ENCODE measurements at places on chromosomes 13 and 19. TPM values are rescaled to one million over a fixed set of nuclear protein-coding genes. Genes with fewer than 3 reads are reported as not detected.

DNA sequence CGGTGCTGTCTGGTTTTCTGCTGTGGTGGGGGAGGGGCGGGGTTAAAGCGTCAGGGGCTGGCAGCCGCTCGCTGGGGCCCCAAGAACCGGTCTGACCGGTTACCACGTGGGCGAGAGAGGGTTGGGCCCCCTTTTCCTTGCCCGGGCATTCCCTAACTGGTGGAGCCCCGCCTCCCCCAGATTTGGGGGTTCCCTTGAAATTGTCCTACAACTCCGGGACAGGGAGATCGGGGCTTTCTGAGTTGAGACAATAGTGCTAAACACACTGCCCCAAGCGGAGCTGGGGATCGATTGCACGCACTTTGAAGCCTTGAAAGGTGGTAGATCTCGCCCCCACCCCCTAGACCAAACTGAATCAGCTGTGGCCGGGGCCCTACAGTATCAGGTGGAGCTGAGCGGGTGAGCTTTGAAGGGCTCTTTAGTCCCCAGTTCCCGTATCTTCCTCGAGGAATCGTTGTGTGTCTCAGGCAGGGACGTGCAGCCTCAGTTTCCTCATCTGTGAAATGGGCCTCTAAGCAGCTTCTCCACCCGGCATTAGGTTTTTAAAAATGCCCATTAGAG, 4.8 kb downstream of the IER2 start:
- DNase-seq, result peak; percentile 92

DNA sequence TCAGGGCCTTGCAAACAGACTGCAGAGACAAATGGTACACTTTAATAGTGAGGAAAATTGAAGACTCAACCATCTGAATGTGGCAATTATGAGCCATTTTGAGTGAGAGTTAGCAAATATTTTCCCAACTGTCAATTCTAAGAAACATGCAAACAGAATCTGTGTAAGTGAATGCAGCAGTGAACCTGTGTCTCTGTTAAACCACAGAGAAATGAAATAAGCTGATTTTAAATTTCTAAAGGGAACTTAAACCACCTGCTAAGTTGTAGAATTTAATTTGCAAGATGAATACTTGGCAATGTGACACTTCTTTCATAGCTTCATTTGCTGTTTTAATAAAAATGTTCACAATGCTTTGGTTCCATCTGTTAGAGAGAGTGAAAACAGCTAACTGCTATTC, 42.0 kb upstream of the TDRD3 start:
- DNase-seq, result no peak

- no peak for DNase-seq
These were observed 1.0 kb downstream of the RTBDN start for GRCh38 chr19:12833418-12833737.

NAA16 gene
- 49.4 TPM for total RNA-seq

SYDE1 gene
- not detected for total RNA-seq

GPR12 gene
- not detected for total RNA-seq

EID2B gene
- total RNA-seq, result 6.7 TPM

- DNase-seq, result peak; percentile 78
These were observed 9.7 kb upstream of the SPACA4 start for GRCh38 chr19:48596679-48597465.

- DNase-seq, result no peak
These were observed 2126.8 kb downstream of the PCDH9 start for GRCh38 chr13:65103351-65103750.

SLC25A23 gene
- total RNA-seq, result 8.7 TPM

- no peak for DNase-seq
These were observed 9.2 kb downstream of the NOSIP start for GRCh38 chr19:49570997-49571676.

DNA sequence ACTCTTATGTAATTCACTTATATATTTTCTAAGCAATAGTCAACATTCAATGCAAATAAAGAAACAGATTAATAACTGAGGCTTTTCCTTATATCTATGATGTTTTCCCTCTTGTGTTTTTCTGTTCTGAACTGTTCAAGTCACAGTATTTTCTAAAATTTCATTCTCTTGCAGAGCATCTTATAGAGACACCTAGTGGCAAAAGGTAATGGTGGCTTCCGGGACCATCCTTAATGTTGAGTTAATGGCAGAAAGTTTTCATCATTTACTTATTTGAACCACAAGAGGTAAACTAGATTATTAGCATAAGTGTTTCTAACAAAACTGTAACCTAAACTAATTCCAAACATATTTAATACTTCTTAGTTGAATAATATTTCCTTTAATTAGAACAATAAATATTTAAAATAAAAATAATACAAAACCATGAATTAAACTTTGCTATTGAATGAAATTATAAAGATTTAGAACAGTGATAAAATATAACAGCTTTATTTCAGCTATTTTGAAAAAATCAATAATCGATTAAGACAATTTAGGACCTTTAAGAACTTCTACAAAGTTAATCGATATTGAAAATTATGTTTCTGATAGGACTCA, 1.7 kb upstream of the SLITRK5 start:
- no peak for DNase-seq

- DNase-seq, result no peak
These were observed 18.5 kb upstream of the ABCC4 start for GRCh38 chr13:95319551-95320274.

ASF1B gene
- 4.5 TPM for total RNA-seq

DNA sequence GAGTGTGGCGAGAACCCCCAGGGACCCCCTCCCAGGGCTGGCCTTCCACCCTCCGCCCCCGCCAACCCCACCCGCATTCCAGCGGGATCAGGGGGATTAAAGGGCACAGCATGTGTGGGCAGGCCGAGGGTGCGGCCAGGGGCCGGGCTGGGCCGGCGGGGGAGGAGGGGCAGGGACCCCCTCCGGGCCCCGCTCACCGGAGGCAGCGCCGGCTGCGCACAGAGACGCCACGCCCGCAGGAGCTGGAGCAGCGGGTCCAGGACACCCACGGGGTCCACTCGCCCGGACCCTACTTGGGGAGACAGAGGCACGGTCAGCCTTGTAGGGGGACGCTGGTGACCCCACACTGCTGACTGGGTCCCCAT, 2.4 kb downstream of the ADAMTSL5 start:
- no peak for DNase-seq

CEBPG gene
- 23.9 TPM for total RNA-seq

- DNase-seq, result no peak
These were observed 298.3 kb upstream of the DACH1 start for GRCh38 chr13:72165276-72165675.

DNA sequence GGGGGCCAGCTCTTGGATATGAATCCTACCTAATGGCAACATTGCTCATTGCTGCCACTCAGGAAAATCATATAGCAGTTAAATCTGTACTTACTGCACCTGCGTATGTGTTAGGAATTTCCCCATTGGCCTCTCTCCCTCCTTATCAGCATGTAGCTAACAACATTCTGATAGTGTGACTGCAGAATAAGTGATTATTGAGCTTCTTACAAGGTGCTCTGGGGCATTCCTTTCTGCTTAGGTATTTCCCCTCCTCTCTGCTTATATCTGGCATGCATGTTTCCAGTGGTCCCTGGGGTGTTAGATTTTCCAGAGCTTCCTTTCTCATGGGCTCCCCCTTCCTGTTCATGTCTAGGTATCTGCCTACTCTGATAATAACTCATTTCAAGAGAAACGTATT, 414.1 kb upstream of the SLITRK1 start:
- no peak for DNase-seq

DNA sequence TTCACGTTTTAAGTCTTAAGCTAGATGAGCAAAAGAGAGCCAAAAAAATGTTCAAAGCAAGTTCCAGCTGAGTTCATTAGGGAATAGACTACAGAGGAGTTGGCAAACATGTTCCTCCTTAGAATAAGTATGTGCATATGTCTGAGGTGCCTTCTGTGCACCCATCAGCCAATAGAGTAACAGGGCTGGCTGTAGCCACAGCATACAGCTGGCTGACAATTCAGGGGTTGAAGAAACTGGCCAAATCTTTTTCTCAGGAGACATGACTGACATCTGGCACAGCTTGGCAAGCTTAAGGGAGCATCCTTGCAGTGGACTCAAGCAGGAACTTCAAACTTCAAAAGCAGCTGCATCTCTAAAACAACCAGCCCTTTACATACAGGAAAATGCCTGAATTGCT, 414.8 kb upstream of the PCDH20 start:
- DNase-seq, result no peak

- DNase-seq, result no peak
These were observed 345.8 kb downstream of the TBC1D4 start for GRCh38 chr13:75136151-75136550.

CRX gene
- not detected for total RNA-seq

DNA sequence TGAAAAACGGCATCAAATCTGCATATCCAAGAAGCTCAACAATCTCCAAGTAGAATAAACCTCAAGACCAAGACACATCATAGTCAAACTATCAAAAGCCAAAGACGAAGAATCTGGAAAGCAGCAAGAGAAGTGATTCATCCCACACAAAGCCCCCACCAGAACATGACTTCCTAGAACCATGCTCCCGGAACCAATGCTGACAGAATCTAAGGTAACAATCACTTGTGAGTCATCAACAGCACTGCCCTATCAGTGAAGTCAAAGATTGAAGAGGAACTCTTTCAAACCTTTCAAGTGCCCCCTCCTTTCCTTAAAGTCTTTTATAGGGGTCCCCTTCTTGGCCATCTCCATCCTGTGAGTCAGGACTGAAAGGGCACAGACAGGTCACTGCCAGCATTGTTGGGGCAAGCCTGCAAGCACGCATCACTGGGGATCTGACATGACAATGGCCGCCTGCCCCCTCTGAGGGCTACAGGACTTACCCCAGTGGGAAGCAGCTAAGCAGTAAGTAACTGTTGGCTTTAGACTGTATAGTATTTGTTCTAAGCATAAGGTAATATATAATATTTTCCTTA, at the start of gene CCDC70:
CCDC70 (plus strand) TSS at position 247 of the 578 bp plus-strand sequence. CDS start 3,443 bp downstream, outside the sequence.
- DNase-seq, result no peak

- DNase-seq, result peak; percentile 80
These were observed 9.1 kb upstream of the DPP9 start for GRCh38 chr19:4732680-4733114.

GRCh38 chr13:98254513-98254912, 77.4 kb upstream of the RNF113B start:
- no peak for DNase-seq

DNA sequence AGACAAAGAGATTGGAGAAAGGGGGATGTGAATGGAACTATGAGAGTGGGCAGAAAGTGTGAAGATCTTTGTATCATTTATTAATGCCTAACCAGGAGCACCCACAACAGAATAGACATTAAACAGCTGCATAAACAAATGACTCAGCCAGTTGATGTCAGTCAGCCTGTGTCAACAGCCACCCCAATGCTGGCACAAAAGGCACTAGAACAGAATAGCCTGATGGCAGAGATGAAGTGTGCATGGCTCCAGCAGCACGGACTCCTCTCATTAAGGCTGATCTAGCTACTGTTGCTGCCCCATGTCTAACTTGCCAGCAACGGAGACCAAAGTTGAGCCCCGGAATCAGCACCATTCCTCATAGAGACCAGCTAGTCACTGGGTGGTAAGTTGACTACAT, 7.8 kb downstream of the CPB2 start:
- no peak for DNase-seq

TEX101 gene
- total RNA-seq, result not detected

DNA sequence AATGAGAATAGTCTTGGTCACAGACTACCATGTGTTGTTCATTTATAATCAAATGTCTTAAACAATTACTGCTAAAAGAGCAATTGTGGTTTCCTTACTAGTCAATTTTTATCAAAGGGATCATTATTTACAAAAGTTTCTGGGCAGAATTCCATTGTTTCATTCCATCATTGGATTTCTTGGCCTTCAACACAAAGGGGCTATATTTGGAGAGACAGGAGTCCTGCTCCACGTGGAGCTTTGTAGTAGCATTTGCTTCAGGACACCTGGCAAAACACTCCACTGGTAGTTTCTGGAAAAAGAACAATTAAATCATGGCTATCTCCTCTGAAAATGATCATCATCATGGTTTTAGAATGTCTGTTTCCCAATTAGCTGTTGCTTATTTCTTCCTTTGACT, 22.3 kb upstream of the STARD13 start:
- DNase-seq, result no peak

PRODH2 gene
- not detected for total RNA-seq

- no peak for DNase-seq
These were observed 622.8 kb downstream of the DACH1 start for GRCh38 chr13:71244161-71244560.

DNA sequence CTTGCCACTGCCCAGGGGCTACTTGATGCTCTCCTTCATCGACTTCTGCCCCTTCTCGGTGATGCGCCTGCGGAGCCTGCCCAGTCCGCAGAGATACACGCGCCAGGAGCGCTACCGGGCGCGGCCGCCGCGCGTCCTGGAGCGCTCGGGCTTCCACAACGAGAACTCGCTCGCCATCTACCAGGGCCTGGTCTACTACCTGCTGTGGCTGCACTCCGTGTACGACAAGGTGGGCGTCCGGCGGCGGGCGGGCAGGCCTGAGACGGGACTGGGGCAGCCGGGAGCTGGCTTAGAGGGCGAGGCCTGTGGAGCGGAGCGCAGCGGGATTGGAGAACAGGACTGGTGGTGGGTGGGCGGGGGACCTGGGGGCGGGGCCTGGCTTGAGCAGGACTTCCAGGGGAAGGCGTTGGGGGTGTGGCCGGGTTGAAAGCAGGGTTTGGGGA, 12.7 kb upstream of the PSMD8 start:
- peak; percentile 74 for DNase-seq

GRCh38 chr19:31275068-31275334, 74.2 kb downstream of the TSHZ3 start:
- DNase-seq, result no peak

PPP1R13L gene
- 5.9 TPM for total RNA-seq

CTXN1 gene
- not detected for total RNA-seq

GRCh38 chr19:35774274-35775045, 904 bp upstream of the ARHGAP33 start:
- no peak for DNase-seq

Data from natural killer cell (primary cell).